ENCODE measurements at places on chromosomes 4 and X.

- DNase-seq = no peak
Observed at GRCh38 chr4:166174717-166175490, 301.9 kb downstream of the TLL1 start.

DNA sequence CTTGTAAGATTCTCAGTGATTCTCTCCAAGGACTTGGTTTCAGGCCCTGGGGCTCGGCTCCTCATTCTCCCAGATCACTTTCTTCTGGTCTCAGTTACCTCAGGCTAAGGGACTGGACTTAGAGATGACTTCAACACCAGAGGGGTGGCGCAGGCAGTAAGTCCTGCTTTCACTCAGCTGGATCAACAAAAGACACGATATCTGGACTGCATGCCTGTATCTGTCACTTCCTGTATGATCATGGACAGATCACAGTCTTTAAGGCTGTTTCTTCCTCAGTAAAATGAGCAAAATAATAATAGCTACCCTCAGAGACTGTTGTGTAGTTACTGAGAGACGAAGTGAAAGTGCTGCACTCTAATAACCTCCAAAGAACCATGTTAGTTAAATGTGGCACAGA is 19.5 kb upstream of the CXCR3 start:
- DNase-seq = no peak

DNA sequence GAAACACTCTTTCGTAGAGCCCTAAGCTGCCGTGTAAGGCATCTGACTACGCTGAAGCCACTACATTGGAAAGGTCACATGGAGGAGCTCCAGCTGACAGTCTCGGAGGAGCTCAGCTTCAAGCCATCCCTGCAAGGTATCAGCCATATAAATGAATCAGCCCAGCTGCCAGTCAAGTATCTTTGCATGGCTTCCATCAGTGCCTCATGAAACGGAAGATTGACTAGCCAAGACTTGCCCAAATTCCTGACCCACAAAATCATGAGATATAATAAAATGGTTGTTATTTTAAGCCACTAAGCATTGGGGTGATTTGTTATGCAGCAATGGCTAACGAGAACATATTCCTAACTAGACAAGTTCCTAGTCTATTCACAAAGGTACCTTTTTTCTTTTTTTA is 104.1 kb upstream of the SCOC start:
- no peak for DNase-seq

GRCh38 chr4:86967798-86968197 is 33.0 kb downstream of the AFF1 start:
- DNase-seq = no peak

DNA sequence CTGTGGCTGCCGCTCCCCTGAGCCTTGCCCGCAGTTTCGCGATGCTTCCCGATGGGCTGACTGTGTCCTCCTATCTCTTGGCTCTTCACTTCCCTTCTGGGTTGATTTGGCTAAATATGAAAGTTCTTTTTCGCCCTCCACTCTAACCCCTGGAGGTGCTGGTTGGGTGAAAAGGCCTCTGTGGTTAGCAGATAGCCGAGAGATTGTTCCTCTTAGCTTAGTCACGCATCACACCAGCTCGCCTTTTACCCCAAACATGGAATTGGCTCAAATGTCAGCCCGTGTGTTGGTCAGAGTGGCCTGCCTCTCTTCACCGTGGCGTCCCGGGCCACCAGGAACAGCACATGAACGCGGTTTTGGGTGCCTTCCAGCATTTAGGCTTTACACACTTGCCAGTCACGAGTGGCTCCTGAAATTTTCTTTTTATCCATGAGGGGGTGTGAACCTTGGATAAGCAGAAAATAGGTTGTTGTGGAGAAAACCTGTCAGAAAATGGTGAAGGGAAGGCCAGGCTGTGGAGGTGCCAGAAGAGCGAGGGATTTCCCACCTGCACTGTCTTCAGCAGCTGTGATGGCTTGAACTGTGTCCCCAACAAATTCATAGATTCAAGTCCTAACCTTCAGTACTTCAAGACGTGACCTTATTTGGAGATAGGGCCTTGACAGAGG is 8.9 kb downstream of the CLCN4 start:
- no peak for DNase-seq

DNA sequence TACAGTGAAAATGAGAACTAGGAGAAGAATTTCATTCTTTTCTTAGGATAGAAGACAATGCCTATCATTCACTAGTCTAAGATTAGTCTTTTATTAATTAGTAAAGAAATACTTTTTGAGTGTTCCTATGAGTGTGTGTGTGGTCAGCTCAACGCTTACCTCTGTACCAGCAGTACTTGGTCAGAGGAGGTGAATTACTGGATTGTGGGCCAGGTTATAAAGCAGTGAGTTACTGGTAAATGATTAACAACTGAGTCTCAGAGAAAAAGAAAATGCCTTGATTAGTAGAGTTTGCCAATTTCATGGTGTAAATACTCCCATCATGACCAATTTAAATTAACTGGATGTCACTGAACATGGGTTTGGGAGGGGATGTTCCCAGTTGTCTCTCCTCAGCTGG is 444.6 kb downstream of the STIM2 start:
- no peak for DNase-seq

DNA sequence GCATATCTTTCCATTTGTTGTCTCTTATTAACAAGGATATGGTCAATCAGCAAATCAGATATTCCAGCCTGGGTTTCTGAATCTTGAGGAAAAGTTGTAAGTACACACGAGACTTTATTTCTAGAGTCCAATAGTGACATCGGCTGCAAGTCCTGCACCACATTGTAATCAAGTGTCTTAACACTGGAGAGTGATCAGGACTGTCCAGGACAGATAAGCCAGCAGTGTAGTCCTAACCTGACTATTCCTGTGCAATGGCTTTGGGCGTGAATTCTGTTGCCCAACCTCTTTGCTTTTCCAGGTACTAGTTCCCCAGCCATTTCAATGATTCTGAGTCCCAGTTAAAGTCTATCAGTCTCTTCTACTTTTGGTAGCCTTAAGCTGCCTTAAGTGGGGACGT is 395.0 kb downstream of the PCDH10 start:
- no peak for DNase-seq

GRCh38 chr4:1249731-1250526 is 999 bp upstream of the CTBP1 start:
- peak; percentile 25 for DNase-seq

DNA sequence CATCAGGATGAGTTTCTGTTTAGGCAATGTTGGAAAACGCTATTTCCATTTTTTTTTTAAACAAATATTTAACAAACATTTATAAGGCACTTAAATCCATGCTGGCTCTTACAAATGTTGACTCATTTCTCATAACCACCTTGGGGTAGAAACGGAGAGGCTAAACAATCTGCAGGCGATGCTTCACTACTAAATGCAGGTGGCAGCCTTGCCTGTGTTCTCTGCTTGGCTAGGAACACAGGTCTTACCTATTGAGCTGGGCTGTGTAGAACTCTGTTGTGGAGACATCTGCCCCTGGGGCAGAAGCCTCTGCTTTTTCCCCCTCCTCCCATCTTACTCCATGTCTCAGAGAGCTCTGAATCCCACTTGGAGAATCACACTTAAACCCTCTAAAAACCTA is 1.4 kb upstream of the CXCL1 start:
- no peak for DNase-seq

- no peak for DNase-seq
Observed at GRCh38 chr4:151627491-151627890, 133.3 kb downstream of the GATB start.

DNA sequence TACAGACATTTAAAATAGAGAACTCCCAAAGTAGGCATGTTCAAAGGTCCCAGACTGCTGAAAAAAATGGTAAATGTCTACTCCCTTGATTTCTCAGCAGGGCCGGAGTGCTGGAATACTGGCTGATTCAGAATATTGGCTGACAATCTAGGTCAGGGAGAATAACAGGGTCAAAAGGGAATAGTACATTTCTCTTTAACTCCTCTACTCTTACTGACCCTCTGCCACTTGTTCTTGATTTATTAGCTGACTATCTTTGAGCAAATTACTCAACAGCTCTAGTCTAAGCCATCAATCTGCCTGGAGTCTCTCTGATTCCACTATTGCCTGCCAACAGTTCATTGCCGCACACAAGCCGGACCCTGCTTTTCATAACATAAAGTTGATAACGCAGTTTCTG is 19.7 kb upstream of the NWD2 start:
- DNase-seq = no peak

GRCh38 chrX:119201570-119201969 is 34.5 kb upstream of the PGRMC1 start:
- no peak for DNase-seq

DNA sequence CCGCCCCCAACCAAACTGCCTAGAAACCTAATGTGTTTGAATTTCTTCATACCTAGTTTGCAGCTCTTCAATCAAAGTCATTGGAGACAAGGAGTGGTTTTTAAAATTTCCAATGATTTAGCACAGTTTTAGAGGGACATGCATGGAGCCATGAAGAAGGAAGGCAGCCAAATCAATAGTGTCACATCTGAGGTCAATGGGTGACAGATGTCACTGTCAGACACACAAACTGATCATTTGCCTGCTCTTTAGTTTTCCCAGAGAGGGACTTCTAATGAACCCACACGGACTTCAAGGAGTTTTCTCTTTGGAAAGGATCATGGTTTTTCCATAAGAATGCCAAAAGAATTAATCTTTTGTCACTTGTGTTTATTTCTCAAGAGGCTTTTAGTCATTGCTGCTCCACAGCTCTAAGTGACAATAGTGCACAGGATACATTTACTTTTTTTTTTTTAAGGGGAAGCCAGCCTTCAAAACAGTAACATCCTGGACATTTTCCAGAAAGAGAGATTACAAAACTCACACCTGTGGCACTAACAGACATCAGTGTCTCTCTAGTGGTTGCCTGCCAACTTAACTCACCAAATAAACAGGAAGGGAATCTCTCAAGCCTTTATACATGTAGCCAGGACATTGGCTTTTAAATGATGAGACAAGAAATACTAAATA is 251.1 kb upstream of the DIAPH2 start:
- DNase-seq = no peak

DNA sequence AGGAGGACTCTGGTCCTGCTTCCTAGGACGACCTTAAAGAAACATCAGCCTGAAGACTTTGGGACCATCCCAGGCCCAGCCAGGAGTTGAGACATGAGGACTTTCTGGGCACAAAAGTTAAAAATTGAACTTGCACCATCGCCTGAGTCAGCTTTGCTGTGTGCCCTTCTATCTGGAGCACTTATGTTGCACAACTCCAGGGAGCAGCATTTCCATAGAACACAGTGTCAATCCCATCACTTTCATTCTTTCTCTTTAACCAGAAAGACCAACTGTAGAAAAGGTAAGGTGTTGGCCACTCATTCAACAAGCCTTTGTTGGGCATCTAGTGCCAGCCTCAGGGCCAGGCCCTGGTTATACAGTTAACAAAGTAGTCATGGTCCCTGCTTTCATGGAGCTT is 8.6 kb upstream of the CLDN24 start:
- DNase-seq = no peak

DNA sequence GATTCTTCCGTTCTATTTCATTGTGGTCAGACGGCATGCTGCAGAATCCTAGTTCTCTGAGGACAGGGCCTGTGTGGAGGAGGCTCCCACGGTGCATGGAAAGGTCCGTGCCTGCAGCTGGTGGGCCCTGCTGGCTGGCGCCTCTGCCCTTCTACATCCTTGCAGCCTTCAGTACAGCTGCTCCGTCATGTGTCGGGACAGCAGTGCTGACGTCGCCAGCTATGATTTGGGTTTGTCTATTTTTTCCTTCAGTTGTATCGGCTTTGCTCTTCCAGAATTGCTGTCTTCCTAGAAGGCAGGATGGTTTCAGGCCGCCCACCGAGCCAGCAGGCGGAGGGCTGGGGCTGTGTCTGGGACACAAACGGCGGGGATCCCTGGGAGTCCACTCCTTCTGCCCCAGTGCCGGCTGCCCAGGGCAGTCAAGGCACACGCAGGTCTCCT is 32.1 kb upstream of the CPLX1 start:
- DNase-seq = no peak

DNA sequence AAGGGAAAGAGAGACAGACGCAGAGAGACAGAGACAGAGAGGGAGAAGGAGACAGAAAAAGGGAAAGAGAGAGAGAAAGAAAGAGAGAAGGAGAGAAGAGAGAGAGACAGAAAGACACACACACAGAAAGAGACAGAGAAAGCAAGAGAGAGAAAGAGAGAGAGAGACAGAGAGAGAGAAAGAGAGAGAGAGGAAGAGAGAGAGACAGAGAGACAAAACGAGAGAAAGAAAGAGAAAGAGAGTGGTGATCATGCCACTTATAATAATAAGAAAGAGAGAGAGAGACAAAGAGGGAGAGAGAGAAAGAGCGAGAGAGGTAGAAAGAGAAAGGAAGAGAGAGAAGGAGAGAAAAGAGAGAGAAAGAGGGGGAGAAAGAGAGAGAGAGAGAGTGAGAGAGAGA is 51.4 kb downstream of the SHOX start:
- DNase-seq = no peak

DNA sequence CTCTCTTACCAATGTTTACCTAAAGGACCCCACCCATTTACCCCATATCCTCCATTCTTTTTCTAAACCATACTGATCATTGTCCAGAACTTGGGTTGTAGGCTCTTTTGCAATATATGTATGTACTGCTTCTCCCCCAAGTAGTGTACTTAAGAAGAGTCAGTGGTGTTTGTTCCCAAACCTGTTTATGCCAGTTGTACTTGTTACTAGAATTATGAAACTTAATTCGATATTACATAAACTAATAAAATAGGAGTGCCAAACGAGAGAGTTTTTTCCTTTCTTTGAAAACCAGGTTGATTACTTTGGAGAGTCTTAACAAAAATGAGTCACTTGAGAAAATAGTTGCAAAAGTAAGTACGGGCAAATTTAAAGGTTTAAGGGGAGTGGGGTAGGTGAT is 96.3 kb downstream of the GEMIN8 start:
- DNase-seq = no peak

GRCh38 chrX:55546956-55547355 is 57.3 kb upstream of the USP51 start:
- no peak for DNase-seq

DNA sequence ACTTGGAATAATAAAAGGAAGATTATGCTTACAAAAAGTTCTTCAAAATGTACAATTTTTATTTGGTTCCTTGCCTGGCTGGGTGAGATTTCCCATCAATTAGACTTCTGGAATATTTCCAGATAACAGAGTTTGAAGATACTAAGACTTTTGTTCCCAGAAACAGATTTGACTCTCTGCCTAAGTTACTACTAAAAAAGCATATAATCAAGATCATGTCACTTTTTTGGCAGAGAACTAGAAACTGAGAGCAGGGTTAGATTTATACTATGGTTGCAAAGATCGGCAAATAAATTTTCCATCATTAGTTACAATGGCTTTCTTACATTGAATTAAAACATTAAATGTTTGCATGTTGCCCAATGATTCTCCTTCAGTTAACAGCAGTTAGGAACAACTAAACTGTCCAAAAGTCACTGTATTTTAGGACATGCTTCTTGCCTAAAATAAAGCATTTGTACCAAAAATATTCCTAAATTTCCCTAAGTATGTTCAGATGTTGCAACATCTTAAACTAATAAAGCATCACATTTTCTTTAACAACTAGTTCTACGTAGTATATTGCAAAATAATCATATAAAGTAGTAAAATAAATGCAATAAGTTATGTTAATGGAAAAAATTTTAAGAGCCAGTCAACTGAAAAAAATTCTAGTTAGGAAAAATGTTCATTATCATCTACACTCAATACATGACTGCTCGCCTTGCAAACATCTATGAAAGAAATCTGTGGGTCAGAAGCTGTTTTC is 73.0 kb downstream of the SEC24D start:
- DNase-seq = no peak

- DNase-seq = no peak
Observed at GRCh38 chr4:57193209-57193810, 83.1 kb upstream of the IGFBP7 start.

GRCh38 chr4:77188498-77189220 is 31.7 kb downstream of the CCNG2 start:
- no peak for DNase-seq

Measured in CD8-positive, alpha-beta T cell (primary cell).